ENCODE measurements at places on chromosomes 3 and 15.

DNA sequence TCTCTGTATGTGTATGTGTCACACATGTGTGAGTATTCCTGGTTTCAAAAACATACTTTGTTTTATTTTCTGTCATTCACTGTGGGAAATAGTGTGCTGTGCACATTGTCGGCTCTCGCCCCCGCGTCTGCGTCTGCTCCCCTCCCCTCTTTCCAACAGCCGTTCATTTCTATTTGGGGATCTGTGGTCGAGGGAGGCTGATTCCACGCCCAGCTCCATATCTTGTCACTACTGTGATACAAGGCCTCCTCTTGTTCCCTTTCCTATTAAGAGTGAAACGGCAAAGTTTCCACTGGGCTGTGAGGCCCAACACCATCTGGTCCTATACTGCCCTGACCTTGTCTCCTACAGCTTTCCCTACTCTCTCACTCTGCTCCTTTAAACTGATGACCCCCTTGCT lies 172.5 kb upstream of the LRIG1 start:
- DNase-seq, result no peak

- no peak for DNase-seq
Measured at GRCh38 chr15:60371175-60372051, 26.4 kb downstream of the ANXA2 start.

- DNase-seq, result no peak
Measured at GRCh38 chr3:55297245-55297644, 189.9 kb downstream of the WNT5A start.

DNA sequence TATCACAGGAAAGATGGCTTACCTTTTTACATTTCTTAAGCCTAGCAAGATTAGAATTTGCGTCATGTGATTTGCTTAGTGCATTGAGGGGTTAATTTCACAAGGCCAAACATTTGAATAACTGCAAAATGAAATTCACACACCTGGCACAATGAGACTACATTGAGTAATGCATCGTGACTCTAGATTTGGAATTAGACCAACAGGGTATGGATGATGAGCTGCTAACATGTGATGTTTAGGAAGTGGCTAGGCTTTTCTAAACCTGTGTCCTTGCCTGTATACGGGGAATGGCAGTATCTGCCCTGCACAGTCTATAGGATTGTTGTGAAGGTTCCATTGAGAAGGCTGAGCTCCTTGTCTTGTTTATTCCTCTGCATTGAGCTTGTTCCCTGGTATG lies 160.1 kb downstream of the MFSD1 start:
- no peak for DNase-seq

DNA sequence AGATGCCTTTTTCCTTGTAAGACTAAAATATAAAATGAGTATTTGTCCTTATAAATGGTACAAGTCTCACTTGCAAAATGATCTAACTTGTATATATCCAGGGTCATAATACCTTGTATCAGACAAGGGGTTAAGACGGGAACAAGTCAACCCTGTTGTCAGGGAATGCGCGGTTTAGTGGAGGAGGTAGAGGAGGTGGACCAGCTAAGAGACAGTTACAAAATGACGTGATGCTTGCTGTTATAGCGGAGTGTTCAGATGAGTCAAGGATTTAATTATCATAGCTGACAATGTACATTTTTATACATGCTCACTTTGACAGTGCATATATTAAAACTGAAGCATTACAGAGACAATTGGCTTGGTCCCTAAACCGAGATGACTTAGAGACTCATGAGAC lies 26.8 kb upstream of the KLHL25 start:
- DNase-seq, result no peak

- DNase-seq, result no peak
Measured at GRCh38 chr15:83626171-83626802, 27.6 kb upstream of the ADAMTSL3 start.

- DNase-seq, result no peak
Measured at GRCh38 chr15:78243058-78243457, 8.7 kb upstream of the ACSBG1 start.

DNA sequence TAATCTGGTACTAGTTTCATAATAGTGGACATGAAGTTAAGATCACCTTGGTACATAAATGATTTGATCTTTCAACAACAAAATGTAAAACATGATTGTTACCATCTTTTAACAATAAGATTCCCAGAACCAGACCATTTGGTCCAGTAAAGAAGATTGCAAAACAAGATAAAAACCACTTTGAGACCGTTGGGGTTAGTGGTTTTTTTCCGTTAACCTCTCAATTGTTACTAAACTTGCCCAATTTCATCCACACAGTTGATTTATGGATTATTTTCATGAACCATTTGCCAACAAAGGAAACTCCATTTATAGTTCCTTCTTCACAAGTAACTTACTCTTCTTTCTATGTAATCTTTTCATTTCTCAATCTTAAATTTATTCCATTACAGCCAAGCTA lies 53.8 kb downstream of the ATP8B4 start:
- no peak for DNase-seq

GRCh38 chr3:183818706-183819624 lies 6.4 kb downstream of the MAP6D1 start:
- no peak for DNase-seq

Data from activated naive CD4-positive, alpha-beta T cell treated with anti-CD3 and anti-CD28 coated beads, Interleukin-2, amount 50 U/mL, for 16 hours (primary cell).